ENCODE measurements at places on chromosomes 6 and 20.

DNA sequence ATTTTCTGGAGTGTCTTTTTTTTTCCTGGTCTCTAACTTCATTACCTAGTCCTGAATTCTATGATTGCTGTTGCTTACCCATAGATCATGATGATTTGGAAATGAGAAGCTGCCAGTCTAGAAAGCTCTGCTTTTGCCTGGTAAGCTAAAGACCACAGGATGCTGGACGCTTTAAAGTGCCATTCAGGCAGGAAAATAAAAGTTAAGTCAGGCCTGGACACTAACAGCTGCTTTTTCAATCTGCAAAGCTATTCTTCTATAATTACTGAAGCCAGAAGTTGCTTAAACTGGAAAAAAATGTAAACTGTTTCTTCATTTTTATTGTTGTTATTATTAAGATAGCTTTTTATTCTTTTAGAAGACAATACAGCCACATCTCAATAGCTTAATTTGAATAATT is 129.8 kb upstream of the SPACA1 start:
- DNase-seq, result no peak

DNA sequence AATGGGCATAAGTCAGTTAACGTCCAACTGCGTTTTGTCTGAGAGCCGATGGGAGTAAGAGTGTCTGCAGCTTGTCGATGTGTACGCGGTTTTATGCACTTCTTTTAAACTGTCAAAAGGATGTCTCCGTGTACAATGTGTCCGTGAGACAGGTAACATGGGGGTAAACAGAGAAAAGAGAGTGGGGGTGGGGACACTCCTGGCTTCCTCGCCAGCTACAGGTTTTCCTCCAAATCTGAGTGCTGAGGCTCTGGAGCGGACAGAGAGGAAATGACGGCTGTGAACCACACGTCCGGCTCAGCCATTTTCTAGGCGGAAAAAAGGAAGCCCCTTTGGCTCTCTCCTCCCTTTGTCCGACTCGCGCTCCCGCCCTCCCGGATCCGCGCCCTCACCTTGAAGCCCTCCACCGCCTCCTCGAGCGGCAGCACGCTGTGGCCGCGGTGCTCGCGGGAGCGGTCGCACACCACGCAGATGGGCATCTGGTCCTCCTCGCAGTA is 916 bp downstream of the TRIM27 start:
- DNase-seq, result peak; percentile 27

DNA sequence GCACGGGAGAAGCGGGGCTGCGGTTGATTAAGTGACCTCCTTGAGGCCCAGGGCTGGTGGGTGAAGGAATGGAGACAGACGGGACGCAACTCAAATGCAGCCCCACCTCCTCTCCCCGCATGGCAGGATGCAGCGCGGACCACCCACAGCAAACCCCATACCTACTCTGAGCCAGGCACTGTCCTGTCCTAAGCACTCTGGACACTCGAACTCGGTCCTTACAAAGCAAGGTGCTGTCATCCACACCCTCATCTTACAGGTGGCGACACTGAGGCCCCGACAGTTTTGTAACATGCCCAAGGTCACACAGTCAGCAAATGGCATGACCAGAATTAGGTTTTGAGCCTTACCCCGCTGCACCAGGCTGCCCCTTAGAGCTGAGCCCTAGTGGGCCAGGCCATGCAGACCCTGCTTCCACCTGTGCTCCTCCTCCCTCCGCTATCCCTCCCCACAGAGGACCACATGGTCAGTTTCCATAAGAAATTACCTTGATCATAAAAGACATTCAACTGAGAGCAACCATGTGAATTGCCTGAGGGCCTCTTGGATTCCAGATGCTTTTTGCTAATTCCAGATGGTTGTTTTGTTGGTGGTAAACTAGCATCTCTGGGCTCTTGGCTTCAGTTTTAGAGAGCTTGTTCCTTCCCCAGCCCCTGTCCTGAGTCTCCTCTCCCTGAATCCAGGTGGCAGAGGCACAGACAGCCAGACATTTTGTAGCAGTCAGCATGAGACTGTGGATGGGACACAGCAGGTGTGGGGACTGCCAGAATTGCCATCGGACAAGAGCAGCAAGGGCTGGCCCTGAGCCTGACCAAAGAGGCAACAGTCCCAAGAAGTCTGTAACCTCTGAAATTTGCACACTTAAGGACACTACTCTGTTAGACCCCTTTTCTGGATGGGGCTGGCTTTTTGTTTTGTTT is 171.9 kb upstream of the PMEPA1 start:
- DNase-seq, result no peak

GRCh38 chr6:71388856-71389527 is 100.4 kb downstream of the OGFRL1 start:
- no peak for DNase-seq

- no peak for DNase-seq
Observed at GRCh38 chr6:23435126-23435525, 690.9 kb upstream of the NRSN1 start.

DNA sequence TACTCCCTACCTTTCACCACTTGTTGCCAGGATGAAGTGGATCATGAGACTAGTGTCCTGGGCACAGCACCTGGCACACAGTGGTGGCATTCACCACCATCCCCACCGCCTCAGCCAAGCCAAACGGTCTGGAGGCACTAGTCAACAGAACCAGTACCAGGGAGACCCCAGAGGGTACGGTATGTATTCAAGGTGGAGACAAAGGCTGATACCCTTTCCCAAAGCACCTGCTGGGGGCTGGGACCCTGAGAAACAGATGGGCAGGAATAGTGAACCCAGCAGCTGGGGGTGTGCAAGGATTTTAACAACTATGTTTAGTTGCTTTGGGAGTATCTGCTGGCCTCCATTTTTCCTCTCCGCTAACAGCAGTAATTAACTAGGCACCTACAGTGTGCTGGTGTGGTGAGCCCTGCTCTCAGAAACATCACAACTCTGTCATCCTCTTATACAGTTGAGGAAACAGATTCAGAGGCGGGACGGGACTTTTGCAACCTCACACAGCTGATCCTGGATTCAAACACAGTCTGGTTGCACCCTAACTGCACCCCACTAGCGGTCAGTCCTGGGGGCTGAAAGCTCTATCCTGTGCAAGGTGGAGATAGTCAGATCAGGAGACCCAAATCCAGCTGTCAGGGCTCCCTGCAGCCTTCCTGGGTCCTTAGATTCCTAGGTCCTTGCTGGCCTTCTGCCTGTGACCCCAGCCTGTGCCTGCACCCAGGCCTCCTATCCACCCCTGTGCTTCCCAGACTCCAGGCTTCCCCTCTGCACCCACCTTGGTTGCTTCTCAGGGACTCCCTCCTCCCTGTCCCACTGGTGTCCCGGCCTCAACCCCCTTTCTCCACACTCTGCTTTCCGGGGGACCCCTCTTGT is 1.2 kb downstream of the SNTA1 start:
- no peak for DNase-seq

DNA sequence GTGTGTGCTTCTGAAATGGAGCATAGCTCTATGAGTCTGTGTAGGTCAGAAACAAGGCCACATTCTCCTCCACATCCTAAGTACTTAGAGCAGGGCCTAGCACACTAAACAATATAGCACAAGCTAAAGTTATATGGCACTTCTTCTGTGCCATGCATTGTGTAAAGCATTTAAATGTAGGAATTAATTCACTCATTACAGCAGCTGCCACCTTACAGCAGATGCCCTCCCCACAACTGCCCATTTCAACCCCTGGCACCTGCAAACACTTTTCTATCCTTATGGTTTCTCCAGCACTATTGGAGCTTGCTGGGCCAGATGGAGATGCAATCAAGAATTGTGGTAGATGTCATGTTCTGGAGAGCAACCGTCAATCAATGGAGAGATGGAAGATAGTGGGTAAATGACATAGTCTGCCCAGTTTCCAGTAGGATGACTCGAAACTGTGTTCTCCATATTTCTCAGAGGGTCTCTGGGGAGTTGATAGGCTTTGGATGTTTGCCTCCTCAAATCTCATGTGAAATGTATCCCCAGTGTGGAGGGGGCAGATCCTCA is 373.7 kb downstream of the DOK5 start:
- no peak for DNase-seq

DNA sequence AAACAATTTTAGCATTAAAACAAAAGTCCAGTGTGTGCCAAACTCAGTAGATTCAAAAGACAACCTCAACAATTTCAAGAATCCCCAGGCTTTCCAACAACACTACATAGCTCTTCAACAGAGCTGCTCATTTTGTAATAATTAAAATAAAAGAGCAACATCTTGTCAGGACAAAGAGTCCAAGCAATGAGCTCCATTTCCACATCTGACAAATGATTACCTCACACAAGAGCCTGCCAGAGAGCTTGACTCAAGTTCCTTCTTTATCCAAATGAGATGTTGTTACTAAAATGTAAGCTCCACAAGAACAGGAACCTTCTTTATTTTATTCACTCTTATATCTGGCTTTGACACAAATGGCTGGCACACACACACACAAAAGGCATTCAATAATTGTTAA is 449.8 kb downstream of the HACE1 start:
- no peak for DNase-seq

- no peak for DNase-seq
Observed at GRCh38 chr6:170140129-170140528, 150.7 kb downstream of the DLL1 start.

- peak; percentile 32 for DNase-seq
Observed at GRCh38 chr6:26240157-26241032, 124.6 kb upstream of the BTN3A2 start.

GRCh38 chr20:37504404-37505096 is 16.5 kb upstream of the NNAT start:
- no peak for DNase-seq

DNA sequence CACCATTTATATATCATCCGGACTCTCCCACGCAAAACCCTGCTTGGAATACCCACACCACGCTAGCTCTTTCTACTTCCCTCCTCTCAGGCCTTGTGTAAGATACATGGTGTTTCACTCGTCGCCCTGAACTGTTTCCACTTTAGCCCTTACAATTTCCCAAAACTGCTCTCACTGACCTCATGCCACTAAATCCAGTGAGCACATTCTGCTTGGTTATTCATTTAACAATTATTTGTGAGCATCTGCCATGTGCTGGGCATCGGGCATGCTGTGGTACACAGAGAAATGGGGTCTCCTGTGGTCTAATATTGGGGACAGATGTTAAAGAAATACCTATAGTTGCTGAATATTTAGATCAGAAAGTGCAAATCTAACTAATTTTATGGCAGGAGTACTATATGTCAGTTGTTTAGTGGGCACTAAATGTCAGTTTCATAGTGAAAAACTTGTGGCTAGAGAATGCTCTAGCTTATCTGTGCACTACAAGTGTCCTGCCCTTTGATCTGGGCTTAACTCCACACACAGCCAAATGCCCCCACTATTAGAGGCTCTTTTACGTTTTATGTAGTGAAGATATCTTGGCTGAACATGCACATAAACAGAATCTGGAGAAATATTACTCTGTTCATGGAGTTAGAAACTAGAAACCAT is 41.0 kb downstream of the PLEKHG1 start:
- DNase-seq, result no peak

DNA sequence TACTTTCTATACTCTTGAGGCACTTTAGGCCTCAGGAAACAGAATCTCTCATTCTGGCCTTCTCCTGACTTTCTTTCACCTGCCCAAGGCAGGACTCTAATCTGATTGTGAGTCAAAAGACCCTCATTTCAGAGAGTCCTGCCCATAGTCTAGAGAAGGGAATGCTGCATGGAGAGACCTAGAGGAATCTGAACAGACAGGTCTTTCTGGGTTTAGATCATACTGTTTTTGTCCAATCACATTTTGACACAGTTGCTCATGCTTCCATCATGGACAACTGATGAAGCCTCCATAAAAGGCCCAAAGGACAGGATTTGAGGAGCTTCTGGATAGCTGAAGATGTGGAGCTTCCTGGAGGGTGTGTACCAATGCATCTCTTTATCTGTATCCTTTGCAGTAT is 48.1 kb upstream of the BTBD3 start:
- no peak for DNase-seq

- no peak for DNase-seq
Observed at GRCh38 chr6:138637822-138638221, 135.7 kb upstream of the CCDC28A start.

DNA sequence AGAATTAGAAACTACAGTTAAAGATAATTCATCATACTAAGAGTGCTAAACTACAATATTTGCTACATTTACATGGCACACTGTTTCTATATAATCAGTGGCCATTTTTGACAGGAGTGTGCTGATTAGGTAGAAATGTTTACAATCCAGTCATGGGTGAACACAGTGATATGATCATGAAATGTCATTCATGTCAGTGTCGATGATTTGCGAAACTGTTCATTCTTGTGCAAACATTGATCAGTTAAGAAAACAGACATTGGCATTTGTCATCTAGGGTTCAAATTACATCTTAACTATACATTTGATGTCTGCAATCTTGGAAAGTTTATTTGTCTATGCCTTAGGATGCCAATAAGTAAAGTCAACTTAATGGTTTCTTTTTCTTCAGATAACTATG is 474.9 kb downstream of the DOK5 start:
- no peak for DNase-seq

- DNase-seq, result no peak
Observed at GRCh38 chr20:51284176-51284575, 258.3 kb downstream of the NFATC2 start.

DNA sequence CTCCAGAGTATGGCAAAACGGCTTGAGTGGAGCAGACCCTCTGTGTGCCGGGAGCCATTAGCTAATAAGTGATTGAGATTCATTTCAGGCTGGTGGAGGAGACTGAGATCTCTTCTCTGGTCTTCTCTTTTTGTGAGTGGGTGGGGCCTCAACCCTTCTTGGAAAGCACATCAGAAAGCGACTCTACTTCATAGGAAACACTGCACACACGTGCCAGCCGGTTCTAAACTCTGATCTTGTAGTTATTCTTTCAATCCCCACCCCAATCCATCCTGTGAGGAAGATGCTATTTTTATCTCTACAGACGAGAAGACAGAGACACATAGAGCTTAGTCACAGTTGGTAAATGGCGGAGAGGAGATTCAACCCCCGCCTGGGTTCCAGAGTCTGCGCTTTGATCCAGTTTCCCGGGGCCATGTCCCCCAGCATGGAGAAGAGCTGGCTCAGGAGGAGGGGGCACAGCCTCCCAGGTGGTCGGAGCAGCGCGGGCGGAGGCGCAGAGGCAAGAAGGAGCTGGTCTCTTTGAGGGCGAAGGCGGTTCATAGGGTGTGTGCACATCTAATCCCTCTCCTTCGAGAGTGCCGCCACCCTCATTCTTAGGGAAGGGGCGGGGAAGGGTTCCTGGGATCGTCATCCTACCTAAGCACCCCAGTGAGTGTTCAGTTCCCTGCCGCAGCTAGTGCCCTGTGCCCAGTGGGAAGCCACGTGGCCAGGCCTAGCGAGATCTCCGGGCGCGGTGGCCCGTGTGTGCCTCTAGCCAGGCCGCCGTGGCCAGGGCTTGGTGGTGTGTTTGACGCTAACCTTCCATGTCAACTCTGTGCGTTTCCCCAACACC is 49.0 kb upstream of the TAGAP start:
- no peak for DNase-seq
